ENCODE measurements at places on chromosomes 12 and 14.

DNA sequence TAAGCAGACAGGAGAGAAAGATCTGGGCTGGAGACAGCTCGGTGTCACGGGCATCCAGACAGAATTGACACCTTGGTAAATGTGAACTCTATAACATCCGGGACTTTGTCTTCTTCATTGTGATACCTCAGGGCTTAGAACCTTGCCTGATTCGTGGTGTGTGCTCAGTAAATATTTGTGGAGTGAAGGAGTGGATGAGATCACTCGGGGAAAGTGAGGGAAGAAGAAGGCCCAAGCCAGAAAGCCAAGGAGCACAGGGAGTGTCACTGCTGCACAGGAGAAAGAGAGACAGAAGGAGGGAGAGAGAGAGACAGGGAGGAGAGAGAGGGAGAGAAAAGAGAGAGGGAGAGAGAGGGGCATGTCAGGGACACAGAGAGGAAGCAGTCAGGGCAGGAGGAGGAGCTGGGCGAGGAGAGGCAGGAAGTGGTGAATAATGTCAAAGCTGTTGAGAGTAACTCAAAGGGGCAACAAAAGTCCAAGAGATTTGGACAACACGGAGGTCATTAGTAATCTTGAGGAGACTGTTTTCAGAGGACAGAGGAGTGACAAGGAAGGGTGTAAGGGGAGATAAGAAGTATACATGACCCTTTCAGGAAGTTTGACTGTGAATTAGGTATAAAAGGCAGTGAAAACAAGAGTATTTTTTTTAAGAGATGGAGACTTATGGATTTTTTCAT is 141.6 kb upstream of the MAX start:
- DNase-seq: no peak

DNA sequence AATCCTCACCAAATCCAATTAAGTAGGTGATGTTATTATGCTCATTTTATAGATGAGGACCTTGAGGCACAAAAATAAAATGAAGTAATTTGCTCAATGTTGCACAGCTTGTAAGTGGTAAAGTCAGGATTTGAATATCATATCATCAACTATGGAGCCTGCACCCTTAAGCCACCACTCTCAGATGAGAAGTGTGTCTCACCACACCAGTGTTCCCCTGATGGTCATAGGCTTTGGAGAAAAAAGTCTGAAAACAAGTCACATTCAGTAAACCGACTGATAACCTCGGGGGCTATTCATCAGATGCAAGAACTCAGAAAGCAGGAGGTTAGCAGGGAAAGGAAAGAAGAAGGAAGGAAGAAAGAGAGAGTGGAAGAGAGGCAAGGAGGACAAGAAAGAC is 2.8 kb downstream of the TSHR start:
- no peak for DNase-seq

- DNase-seq: peak; percentile 49
Observed at GRCh38 chr14:55306938-55307589, 35.8 kb downstream of the FBXO34 start.

DNA sequence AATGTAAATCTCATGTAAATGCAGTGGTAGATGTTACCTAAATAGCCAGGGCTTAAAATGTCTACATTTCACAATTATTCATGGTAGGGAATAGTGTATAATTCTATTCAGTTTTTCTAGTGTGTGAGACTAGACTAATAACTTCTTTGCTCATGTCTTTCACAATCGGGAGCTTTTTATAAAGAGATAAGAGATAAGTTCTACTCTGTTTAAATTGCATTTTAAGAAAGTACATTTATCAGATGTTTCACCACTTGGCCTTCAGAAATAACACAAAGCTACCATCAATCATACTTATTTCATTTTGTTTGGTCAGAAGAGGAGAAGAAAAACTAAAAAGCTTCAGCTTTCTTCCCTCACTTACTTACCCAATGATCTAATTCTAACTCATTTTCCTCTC is 725.5 kb upstream of the FLRT2 start:
- DNase-seq: no peak

GRCh38 chr12:107590814-107591375 is 94.7 kb upstream of the PWP1 start:
- DNase-seq: no peak

GRCh38 chr14:24439257-24439656 is 3.3 kb downstream of the SDR39U1 start:
- no peak for DNase-seq

- no peak for DNase-seq
Observed at GRCh38 chr14:68853749-68854148, 60.9 kb upstream of the ZFP36L1 start.

GRCh38 chr12:82788594-82788993 is 101.9 kb downstream of the TMTC2 start:
- no peak for DNase-seq

GRCh38 chr14:35944847-35945246 is 118.7 kb downstream of the BRMS1L start:
- DNase-seq: peak; percentile 39

DNA sequence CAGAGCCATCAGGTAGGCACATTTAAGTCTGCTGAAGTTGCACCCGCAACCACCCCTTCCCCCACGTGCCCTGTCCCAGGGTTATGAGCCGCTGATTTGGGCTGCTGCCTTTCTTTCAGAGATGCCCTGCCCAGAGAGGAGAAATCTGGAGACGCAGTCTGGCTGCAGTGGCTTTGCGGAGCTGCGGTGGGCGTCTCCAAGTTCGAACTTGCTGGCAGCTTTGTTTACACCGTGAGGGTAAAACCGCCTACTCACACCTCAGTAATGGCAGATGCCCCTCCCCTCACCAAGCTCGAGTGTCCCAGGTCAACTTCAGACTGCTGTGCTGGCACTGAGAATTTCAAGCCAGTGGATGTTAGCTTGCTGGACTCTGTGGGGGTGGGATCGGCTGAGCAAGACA is 14.7 kb downstream of the PTCSC3 start:
- DNase-seq: no peak

DNA sequence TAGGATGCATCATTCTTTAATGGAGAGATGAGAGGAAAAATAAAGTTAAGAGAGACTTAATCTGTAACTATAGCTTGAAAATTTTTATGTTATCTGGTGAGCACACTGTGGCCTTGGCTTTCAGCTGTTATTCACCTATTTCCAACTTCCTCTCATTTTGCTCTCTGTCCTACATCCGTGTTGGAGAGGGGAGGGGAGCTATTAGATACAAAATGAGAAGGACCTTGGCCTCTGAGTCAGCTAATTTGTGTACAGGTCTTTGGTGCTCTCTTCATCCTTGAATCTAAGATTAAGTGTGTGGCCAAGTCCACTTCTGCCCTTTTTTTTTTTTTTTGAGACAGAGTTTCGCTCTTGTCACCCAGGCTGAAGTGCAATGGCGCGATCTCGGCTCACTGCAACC is 887 bp upstream of the APOBEC1 start:
- DNase-seq: no peak

- no peak for DNase-seq
Observed at GRCh38 chr12:75996861-75997447, 34.6 kb downstream of the PHLDA1 start.

- DNase-seq: no peak
Observed at GRCh38 chr12:115169981-115170380, 486.0 kb upstream of the TBX3 start.

DNA sequence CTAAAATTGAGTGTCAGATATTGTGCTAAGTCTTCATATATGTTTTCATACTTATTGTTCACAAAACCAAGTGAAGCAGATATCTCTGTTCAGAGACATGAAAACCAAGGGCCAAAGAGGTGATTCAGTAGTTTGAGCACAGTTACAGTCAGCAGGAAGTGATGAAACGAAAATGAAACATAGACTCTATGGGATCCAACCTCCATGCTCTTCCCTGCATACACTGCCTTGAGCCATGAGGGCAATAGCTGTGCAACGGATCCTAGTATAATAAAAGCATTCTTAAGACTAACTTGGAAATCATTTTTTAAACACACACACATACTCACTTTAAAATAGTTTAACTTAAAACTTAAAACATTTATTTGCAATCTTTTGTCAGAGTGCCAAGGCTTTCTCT is 27.9 kb downstream of the ESR2 start:
- no peak for DNase-seq

- no peak for DNase-seq
Observed at GRCh38 chr12:66240096-66240820, 51.2 kb downstream of the IRAK3 start.

DNA sequence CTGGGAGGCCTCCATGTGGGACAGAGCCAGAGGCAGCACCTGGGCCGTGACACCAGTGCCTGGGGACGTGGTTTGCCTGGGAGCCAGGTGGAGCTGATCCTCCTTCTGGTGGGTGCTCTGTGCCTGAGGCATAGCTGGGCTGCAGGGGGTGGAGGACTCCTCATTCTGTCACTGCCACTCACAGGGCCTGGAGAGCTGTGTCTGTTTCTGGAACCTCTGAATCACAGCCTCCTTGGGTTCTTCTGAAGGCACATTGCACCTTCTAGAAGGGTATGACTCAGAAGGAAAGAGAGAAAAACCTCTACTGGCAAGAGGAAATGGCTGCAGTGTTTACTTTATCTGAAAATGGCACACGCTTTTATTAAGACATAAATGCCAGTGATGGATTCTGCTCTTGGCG is 659.8 kb downstream of the VRK1 start:
- no peak for DNase-seq

- peak; percentile 76 for DNase-seq
Observed at GRCh38 chr14:80959496-80959895, 4.1 kb downstream of the TSHR start.

DNA sequence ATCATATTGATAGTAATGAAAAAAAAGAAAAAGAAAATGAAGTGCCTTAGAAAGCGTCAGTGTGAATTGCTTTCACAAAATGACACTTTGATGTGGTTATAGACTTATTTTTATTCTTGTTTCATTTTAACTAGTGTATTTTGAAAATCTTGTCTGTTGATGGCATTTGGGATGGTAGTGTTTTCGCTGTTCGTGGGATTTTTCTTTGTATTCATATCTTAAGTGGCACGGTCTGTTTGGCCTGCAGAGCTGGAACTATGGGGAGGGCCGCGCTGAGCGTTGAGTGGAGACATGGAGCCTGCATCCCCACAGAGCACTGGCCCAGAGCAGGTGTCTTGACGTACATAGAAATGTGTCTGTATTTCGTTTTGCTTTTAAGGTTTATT is 61.6 kb downstream of the WDR20 start:
- no peak for DNase-seq

DNA sequence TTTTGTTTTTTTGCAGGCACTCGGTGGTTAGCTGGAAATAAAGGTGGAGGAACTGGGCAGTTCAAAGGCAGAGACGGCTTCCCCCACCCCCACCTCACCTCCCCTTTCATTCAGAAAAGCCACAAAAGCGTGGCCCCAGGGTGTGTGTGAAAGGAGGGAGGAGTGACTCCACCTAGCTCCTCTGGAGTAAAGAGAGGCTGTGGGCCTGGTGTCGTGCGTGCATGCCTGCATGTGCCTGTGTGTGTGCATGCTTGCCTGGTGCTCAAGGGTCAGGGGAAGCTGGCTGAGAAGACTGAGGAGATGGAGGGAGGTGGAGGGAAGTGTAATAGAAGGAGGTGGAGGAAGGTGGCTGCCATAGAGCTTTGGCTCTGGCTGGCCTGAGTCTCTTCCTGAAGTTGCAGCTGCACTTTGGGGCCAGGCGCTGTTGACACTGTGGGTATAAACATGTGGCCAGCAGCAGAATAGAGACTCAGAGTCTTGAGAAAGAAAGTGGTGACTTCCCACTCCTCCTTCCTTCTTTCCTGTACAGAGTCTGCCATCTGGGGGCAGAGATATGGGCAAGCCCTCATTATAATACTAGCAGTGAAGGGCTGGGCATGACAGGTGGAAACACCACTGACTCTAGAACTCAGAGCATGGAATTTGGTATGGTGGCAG is 36.9 kb upstream of the SINHCAF start:
- DNase-seq: peak; percentile 89

GRCh38 chr12:63963868-63964267 is 119.4 kb downstream of the SRGAP1 start:
- DNase-seq: no peak

GRCh38 chr14:90695997-90696660 is 120.1 kb downstream of the TTC7B start:
- peak; percentile 29 for DNase-seq

- no peak for DNase-seq
Observed at GRCh38 chr12:15772405-15773018, 16.7 kb downstream of the EPS8 start.

- DNase-seq: peak; percentile 57
Observed at GRCh38 chr12:5260591-5261086, 171.3 kb upstream of the NTF3 start.

GRCh38 chr12:130984183-130985058 is 30.7 kb downstream of the ADGRD1 start:
- no peak for DNase-seq

- no peak for DNase-seq
Observed at GRCh38 chr14:89813617-89814031, 140.9 kb downstream of the EFCAB11 start.

- no peak for DNase-seq
Observed at GRCh38 chr12:11998944-11999315, 71.8 kb upstream of the BCL2L14 start.

DNA sequence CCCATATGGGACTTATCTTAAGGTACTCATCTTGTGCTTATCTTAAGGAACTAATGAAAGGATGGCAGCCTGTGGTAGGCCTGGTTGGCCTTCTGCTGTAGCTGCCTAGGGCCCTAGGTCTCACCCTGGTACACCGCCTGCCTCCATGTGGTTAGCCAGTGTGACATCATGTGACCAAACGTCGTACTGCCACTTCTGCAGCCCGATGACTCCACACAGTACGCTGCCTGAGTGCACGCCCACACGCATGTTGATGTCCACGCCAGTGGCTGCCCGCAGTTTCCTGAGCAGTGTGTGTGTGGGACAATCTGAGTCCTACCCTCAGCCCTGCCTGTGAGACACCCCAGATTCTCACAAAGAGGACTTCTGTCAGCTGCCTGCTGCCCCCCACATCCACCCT is 5.1 kb downstream of the ADCY4 start:
- no peak for DNase-seq

DNA sequence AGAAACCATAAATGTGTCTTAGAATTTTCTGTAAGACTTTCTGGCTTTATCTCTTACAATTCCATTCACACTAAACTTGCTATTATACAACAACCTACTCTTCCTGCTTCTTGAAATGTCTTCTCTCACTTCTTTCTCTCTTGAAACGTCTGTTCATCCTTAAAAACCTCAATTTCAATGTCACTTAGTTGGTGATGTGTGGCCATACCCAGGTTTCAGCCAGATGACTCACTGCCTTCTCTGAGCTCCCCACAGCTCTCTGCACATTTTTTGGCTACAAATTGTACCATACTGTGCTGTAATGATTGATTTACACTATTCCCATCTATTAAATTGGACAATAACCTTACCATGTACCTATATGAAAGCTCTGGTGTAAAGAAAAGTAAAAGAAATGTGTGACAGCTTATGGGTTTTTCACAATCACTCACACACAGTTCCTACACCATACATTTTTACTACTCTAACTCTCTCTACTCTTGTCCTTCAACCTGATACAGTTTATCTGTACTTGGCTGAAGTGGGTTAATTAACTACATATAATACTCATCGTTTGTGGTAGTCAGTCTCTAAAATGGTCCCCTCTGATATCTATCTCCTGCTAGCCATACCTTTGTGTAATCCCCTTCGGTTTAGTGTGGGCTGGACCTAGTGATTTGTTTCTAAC is 222.1 kb downstream of the NELL2 start:
- no peak for DNase-seq

Data from NCI-H1417 (cell line).